ENCODE measurements at places on chromosomes 3 and 15.
A peak's percentile ranks its signal among the peaks of the same experiment; 100 is the strongest.

- no peak for DNase-seq
Measured at GRCh38 chr15:45611305-45611704, 23.5 kb upstream of the SQOR start.

- DNase-seq: peak; percentile 55
Measured at GRCh38 chr15:75801859-75802593, 41.2 kb upstream of the UBE2Q2 start.

GRCh38 chr3:65676580-65676979, 362.1 kb downstream of the MAGI1 start:
- no peak for DNase-seq

DNA sequence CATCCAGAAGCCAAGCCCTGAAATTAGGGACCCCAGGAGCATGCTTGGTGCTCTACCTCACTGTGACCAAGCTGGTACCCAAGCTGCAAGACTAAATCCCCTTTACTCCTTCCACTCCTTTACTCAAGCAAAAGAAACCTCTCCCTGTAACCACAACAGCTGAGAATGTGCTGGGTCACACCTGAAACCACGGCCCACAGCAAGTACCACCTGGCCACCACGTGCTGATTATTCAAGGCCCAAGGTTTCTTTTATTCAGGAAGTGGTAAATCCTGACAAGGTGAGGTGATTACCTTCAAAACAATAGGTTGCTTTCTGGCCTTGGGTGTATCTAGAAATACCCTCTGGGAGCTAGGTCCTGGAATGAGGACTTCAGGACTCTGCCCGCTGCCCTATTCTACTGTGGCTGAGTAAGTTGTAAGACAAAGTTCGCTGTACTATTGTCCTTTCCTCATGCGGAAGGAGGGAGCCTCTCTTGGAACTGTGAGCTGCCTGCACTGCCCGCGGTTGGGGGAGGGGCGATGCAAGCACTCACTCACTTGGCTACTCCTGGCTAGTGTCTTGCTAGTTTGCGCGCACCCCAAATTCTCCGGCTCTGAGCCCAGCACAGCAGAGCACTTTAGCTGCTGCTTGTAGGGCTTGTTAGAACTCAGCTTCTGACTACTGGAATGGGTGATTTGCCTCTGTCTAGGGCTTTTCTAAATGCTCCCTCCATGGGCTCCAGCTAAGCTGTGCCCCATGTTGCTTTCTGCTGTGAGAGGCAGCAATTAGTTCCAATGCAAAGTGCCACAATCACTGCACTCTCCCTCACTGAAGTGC, 487.1 kb upstream of the CNTN3 start:
- DNase-seq: no peak

- no peak for DNase-seq
Measured at GRCh38 chr3:126912027-126912422, 70.9 kb upstream of the PLXNA1 start.

- DNase-seq: no peak
Measured at GRCh38 chr3:128870347-128870746, 9.1 kb upstream of the ACAD9 start.

DNA sequence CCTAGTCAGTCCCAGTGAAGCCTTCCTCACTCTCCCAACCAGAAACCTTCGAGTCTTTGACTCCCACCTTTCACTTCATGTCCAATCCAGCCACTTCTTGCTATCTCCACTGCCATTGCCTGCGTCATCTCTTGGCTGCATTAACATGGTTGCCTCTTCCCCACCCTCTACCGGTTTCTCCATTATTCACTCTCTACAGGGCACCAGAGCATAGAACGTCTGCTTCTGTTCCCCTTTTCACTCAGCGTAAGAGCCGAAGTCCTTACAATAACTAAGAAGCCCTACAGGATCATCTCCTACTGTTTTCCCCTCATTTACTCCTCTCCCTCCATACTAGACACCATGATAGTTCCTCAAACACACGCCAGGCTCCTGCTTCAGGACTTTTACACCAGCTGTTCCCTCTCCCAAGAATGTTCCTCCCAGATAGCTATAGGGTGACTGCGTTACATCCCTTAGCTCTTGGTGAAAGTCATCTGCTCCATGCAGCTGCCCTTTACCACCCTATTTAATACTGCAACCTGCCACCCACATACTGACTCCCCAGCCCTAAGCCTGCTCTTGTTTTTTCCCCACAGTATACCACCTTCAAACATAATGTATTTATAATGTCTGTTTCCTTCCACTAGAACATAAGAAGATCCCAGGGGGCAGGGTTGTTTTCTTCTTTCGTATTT, 30.9 kb downstream of the RCN2 start:
- DNase-seq: no peak

- DNase-seq: no peak
Measured at GRCh38 chr15:79904271-79904670, 7.5 kb upstream of the MTHFS start.

DNA sequence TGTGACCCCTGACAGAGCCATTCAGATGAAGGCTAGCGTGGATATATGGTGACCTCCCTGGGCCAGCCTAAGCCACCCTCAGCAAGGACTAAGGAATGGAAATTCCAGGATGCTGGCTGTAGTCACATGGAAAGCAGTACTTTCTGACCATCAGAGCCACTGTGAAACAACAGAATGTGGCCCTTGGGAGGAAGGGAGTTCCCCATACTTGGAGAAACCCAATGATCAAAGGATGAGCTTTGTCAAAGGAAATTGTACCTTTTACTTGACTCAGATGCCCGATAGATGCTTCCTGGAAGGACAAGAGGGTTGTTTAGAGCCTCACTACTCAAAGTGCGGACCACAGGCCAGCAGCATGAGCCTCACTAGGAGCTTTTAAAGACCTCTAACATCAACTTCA, 484.5 kb upstream of the PROK2 start:
- DNase-seq: no peak

DNA sequence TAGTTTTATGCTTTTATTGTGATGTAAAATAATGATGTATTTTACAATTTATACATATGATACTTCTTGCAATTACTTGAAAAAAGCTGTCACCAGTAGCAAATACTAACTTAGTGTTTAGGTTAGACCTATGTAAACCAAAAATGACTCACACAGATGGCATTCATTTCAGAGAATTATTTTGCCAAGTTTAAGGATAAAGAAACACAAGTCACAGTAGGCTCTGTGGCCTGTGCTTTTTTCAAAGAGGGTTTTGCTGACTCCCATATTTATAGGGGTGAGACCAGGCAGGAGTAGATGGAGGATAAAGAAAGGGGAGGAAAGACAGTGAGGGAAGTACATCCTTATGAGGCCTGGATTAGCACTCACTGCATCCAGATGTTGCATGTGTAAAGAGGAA, 356.6 kb upstream of the NPAP1 start:
- DNase-seq: no peak

- DNase-seq: no peak
Measured at GRCh38 chr3:171966533-171967136, 72.7 kb upstream of the FNDC3B start.

- no peak for DNase-seq
Measured at GRCh38 chr15:27990521-27991515, 108.3 kb downstream of the OCA2 start.

Measured in CMK (cell line).